ENCODE measurements at places on chromosomes 13 and 19. TPM values are rescaled to one million over a fixed set of nuclear protein-coding genes. Genes with fewer than 3 reads are reported as not detected.
A peak's percentile ranks its signal among the peaks of the same experiment; 100 is the strongest.

TEAD2 gene
- total RNA-seq: 5.5 TPM

SPTBN4 gene
- total RNA-seq: 1.1 TPM

DNA sequence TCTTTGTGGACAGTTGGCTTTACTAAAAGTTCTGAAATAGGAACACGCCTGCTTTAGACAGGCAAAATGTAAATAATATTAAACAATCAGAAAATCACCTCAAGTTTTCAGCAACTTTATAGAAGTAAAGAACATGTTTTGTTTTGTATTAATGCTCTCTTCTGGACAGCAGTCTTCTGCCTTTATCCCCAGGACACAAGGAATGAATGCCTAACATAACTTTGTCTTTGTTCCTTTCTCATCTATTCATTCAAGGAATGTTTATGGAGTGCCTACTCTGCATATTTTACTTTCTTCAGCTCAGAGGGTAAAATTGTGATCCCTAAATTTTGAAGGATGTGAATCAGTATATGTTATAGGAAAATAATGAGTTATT is 325.4 kb downstream of the FOXO1 start:
- DNase-seq: no peak

DNA sequence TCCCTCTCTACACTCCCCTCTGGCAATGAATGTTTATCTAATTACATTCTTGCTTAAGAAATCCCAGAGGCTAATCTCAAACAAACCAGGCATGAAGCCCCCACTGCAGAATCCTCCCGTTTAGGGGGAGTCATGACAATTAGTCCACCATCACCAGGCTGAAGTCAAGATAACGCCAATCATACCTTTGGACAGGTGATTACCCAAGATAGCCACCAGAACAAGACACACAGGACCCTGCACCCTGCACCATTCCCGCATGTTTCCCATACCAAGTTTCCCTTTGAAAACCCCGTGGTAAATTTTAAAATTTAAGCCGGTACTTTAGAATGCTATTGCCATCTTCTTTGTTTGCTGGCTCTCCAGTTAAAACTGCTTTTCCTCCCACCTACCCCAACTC is 64.8 kb upstream of the XPO4 start:
- no peak for DNase-seq

DNA sequence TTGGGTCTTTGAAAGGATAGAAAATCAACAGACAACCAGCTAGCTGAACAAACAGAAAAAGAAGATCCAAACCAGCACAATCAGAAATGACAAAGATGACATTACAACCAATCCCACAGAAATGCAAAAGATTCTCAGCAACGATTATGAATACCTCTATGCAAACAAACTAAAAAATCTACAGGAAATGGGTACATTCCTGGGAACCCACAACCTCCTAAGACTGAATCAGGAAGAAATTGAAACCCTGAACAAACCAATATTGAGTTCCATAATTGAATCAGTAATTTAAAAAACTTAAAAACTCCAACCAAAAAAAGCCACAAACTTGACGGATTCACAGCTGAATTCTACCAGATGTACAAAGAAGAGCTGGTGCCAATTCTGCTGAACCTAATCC is 20.9 kb upstream of the C1QTNF9B start:
- no peak for DNase-seq

DNA sequence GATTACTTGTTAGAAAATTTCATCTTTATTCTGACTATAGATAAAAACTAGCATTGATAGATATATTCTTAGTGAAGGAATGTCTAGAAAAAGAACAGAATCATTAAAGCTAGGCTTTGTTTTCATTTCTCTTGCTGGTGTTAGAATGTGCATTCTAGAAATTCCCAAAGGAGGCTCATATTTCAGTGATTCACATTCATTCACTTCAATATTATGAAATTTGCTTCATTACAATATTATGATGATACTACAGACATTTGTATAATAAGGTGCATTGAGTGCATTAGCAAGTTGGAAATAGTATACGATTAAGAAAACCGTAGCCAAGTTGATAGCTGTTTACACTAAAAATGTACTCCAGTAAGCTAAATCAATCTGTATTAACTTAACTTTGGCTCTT is 70.7 kb upstream of the MYCBP2 start:
- DNase-seq: no peak

- no peak for DNase-seq
Measured at GRCh38 chr19:40686882-40687524, 3.4 kb downstream of the NUMBL start.

DNA sequence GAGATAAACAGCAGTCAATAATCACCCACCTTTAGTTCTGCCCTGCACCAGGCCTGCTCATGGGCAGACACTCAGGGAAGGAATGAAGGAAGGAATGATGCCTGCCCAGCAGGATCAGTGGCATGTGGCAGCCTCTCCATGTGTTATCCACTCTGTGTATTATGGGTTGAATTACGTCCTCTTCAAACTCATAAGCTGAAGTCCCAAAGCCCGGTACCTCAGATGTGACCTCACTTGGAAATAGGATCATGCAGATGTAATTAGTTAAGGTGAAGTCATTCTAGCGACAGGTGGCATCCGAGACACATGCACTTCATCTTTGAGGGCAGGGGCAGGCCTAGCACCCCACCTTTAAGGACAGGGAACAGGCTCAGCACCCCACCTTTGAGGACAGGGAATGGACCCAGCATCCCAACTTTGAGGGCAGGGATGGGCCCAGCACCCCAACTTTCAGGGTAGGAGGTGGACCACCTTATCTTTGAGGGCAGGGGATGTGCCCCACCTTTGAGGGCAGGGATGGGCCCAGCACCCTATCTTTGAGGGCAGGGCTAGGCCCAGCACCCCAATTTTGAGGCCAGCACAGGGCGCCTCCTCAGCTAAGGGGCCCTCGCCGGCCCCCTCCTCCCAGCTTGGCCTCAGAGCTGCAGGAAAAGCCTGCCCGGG is 127.6 kb downstream of the URI1 start:
- no peak for DNase-seq

ZNF844 gene
- total RNA-seq: 11.7 TPM

KLF5 gene
- 1.9 TPM for total RNA-seq

- peak; percentile 82 for DNase-seq
Measured at GRCh38 chr13:110714797-110715394, 1.4 kb downstream of the ING1 start.

GRCh38 chr13:78593652-78594455 is 9.5 kb downstream of the POU4F1 start:
- no peak for DNase-seq

DNA sequence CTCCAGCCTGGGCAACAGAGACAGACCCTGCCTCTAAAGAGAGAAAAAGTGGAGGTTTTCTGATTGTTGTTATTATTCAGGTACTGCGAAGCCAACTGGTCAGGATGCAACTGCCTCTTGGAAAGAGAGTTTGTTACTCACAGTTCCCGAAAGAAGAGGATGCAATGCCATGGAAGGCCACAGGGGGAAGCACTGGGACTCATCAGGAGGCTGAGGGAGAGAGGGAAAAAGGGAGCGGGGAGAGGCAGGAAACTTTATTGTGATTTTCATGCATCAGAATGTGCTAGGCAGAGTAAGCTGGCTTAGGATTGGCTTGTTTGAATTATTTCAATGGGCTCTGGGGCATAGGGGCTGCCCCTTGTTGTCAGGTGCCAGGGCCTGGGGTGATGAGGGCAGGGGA is 27.6 kb downstream of the MYO9B start:
- DNase-seq: peak; percentile 55

- DNase-seq: no peak
Measured at GRCh38 chr19:28074773-28075172, 1138.2 kb downstream of the UQCRFS1 start.

DNA sequence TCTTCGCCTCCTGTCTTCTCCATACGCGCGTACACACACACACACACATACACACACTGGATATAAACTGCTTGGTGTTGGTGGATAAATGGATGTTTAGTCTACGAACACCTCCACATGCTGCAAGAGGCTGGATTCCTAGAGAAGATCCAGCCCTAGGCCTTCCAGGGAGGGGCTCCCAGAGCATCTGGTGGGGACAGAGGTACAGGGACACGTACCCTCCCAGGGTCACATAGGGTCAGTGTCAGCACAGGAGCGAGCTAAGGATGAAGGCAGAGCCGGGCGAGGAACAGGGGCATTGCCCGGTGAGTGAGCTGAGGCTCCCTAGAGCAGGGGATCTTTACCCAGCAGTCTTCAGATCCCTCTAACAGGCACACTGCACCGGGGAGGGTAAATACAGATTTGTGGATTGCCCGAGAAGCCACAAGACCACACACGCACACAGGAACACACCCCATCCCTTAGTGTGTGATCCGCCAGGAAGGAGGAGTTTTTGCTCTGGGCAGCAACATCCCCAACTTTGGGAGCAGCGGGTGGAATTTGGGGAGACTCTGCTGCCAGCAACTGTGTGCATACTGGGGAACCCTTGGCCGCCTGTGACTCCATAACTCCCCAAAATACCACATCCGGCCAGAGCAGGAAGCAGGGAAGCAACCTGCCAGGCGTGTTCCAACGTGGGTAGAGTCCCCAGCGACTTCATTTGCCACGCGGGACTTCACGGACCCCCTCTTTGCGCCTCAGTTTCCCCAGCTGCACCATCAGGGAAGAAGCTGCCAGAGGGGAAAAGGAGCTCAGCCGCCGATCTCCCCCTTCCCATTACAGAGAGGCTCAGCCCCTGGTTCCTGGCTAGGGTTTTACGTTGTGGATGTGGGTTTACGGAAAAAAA is 5.8 kb upstream of the TLE2 start:
- peak; percentile 50 for DNase-seq

DNA sequence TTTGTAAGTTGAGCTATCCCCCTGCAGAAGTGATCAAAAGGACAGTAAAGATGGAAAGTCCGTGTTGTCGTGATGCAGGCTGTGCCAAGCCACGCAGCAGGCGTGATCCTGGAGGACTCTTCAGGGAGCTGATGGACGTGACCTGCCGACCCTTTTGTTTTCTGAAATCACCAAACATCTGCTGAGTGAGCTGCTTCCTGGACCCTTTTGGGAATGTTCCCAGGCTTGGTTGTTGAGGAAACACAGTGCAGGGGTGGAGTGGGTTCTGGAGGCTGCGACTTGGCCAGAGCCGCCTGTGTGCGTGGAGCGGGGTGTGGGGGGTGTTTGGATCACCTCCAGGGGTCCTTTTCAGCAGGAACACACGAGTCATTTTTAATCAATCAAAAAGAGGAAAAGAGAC is 15.4 kb upstream of the CPAMD8 start:
- no peak for DNase-seq

- DNase-seq: no peak
Measured at GRCh38 chr13:110985541-110985940, 70.7 kb upstream of the ANKRD10 start.

ZNF540 gene
- total RNA-seq: 8.7 TPM

ZNF582 gene
- total RNA-seq: 2.6 TPM

GRCh38 chr19:6861683-6862286 is 25.6 kb upstream of the ADGRE1 start:
- DNase-seq: no peak

DNA sequence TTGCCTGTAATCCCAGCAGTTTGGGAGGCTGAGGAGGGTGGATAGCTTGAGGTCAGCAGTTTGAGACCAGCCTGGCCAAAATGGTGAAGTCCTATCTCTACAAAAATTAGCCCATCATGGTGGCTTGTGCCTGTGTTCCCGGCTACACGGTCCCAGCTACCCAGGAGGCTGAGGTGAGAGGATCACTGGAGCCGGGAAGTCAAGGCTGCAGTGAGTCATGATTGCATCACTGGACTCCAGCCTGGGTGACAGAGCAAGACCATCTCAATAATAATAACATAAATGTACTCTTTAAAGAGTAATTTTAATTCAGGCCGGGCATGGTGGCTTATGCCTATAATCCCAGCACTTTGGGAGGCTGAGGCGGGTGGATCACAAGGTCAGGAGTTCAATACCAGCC is 38.7 kb downstream of the SKA3 start:
- DNase-seq: peak; percentile 27

NDUFA7 gene
- total RNA-seq: 85.1 TPM

DNA sequence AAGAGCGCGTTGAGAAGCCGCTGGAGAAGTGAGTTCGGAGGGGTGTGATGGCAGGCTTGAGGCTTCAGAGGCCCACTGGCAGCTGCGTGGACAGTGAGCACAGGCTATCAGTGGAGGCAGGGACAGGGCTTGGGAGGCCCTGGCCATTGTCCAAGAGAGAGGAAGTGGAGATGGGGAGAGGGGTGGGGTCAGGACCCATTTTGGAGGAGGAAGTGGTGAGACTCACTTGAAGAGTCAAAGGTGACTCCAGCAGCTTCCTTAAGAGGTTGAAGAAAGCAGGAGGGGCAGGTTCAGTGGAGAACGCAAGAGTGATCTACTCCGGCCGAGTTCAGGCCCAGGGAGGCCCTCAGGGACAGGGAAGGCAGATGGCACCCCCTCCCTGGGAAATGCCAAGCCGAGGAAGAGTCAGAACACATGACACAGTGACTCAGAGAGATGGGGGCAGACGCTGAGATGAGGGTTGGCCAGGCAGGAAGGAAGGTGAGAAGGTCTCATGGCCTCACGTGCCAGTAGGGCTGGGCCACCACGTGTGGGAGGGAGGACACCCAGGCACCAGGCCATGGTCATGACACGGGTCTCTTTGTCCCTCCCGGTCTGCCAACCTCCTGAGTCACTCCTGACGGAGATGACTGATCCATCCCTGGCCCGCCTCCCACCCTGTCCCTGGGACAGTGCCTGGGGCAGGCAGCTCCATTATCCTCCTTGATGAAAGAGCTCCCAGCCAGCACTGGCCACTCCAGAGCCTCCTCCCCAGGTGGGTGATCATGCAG is 10.1 kb upstream of the CD22 start:
- no peak for DNase-seq

GRCh38 chr19:51407511-51408131 is 9.8 kb downstream of the SIGLEC10 start:
- DNase-seq: peak; percentile 97

GRCh38 chr19:2110822-2111221 is 14.1 kb downstream of the IZUMO4 start:
- DNase-seq: peak; percentile 71

PDE4C gene
- total RNA-seq: not detected

DNA sequence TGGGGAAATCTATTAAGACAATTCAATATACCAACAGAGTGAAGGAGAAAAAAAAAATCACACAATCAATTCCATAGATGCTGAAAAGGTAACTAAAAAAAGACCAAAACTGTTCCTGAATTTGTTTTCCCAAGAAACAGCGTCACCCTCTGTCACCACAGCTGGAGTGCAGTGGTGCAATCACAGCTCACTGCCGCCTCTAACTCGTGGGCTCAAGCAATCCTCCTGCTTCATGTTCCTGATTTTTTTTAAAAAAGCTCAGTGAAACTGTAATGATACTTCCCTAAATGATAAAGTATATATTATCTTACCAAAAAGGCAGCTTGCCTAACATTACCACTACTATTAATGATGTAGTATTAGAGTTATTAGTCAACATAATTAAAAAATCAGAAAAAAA is 19.6 kb upstream of the ZFP14 start:
- no peak for DNase-seq

LCP1 gene
- 415 TPM for total RNA-seq

DNA sequence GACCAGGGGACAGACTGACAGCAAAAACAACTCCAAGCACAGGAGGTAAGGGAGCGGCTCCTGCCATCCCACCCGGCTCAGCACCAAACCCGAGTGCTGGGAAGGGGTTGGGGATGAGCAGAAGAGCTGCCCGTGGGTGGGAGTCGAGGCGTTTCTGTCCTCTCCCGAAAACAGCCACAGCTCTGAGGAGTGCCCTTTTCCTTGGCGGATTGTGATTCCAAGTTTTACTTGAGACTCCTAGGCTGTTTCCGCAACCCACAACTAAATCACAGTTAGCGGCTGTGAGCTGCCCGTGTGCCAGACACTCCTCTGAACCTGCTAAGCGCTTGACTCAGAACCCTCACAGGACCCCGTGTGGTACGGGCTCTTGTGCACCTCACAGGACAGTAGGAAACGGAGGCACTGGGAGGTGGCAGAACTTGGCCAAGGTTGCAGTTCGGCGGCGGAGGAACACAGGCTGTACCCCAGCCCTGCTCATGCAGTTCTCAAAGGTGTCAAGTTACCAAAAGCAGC is 21.4 kb downstream of the CFAP97D2 start:
- no peak for DNase-seq

All from Karpas-422 (cell line).